Coronary artery (tissue), 2 donors: ENCODE measurements at places on chromosomes 16 and 17.

- DNase-seq: no peak
Measured at GRCh38 chr16:90053902-90054500, 23.1 kb downstream of the PRDM7 start.

DNA sequence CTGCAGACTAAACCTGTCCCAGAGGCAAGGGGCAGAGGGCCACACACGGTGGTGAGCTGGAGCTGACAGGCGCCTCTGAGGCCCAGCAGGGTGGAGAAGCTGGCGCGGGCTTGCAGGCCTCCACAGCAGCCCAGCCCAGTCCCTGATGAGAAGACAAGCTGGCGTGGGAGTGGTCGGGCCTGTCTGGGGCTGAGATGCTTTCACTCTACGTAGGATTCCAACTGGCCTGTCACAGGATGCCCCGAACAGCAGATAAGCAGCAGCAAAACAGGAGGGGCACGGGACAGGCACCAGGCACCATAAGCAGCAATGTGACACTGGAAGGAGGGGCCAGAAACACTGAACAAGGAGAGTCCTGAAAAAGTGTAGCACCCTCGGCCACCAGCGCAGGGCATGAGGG, 40.1 kb downstream of the PEMT start:
- DNase-seq: no peak

DNA sequence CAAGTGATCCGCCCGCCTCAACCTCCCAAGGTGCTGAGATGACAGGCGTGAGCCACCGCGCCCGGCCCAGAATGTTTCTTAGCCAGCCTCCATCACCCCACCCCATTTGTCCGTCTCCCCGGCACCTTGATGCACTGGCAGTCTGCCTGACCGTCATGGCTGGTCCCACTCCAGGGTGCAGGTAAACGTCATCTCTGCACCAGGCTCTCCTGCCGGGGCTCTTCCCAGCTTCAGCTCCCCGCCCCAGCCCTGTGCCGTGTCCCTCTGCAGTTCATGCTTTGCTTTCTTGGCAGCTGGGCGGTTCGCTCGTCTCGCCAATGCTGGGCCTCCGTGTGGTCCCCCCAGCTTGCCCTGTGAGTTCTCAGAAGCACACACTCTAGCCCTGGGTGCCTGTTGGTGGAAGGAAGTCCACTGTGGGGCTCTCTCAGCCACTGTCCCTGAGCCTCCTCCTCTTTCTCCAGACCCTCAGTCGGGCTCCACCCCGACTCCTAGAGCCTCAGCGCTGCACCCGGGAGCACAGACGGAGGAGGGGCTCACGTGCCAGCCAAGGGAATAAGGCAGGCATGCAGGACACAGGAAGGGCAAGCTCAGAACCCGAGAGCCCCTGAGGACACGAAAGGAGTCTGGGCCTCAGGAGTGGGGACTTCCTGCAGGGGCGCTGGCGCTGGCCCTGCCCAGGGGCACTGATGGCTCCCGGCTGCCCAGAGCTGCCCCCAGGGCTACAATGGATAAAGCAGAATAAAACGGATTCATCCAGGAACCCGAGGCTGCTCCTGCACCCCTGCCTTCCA, 12.0 kb downstream of the HS3ST6 start:
- peak; percentile 66 for DNase-seq

GRCh38 chr16:2056077-2056476, 8.3 kb downstream of the TSC2 start:
- no peak for DNase-seq

- no peak for DNase-seq
Measured at GRCh38 chr17:17313350-17313991, 10.3 kb downstream of the NT5M start.

DNA sequence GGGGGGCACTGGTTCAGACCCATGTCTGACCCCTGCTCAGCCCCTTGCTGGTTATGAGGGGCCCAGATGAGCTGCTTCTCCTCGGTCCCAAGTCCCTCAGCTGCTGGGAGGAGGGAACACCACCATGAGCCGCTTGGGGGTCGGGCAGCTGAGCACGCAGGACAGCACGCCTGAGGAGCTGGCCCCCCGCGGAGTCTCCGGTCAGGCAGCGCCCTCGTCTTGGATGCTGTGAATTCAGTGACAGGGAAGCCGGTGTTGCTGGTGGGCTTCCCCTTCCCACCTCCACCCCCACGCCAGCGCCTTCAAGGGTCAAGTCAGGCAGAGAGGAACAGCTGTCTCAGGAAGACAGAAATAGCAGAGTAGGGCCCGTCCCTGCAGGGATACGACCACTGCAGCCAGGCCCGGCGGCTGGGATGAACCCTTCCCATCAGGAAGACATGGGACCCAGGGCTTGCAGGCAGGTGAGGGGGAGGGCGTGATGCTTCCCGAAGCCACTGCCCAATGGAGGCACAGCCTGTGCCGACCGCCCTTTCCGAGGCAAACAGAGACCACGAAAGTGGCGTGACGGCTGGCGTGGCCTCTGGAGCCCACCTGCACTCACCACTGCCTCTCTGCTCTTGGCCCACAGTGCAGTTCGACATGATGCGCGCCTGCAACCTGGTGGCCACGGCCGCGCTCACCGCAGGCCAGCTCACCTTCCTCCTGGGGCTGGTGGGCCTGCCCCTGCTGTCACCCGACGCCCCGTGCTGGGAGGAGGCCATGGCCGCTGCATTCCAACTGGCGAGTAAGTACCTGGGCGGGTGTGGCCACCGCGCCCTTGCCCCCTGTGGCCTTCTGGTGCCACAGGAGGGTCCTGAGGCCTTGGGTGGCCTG, 8.1 kb downstream of the TMEM204 start:
- no peak for DNase-seq

DNA sequence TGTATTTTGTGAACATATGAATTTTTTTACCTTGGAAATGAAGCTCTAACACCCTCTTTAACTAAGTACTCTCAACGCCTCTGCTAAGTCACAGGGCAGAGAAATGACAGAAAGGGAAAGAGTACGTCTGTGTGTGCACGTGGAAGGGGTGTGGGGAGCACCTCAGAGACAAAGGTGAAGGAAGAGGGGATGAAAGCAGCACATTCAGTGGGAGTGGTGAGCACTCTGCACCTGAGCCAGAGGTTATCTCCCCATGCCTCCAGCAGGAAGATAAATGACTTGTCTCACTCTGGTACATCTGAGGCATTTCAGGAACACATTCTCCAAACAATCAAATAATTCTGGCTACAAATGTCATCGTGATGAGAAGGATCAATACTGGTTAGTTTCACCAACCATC, 15.0 kb downstream of the GNA13 start:
- no peak for DNase-seq

DNA sequence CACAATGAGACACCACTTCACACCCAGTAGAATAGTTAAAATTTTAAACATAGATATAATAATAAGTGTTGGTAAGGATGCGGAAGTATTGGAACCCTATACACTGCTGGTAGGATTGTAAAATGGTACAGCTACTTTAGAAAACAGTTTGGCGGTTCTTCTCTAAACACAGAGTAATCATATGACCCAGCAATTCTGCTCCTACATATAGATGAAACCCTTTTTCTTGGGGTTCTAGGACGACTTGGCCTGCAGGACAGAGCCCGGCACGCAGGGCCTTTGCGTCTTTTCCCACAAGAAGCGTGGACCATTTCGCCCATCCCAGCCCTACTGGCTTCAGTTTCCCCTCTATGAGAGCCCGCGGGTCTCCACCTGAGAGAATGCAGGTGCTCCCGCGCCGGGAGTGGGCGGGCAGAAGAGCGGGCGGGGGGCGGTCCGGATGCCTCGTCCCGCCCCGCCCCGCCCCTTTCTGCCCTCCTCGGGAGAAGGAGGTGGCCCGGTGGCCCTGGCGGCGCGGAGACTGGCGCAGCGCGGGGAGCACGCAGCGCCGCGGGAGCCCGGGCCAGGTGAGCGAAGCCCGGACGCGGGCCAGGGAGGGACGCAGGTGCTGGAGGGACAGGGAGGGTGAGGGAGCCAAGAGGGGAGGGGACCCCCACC, at the start of gene SDR42E2:
TSS of gene SDR42E2 (plus strand) at position 508 of the 657 bp plus-strand sequence. CDS start 3,077 bp downstream, outside the sequence.
- DNase-seq: no peak

GRCh38 chr16:67296420-67296819, 17.1 kb downstream of the PLEKHG4 start:
- no peak for DNase-seq

DNA sequence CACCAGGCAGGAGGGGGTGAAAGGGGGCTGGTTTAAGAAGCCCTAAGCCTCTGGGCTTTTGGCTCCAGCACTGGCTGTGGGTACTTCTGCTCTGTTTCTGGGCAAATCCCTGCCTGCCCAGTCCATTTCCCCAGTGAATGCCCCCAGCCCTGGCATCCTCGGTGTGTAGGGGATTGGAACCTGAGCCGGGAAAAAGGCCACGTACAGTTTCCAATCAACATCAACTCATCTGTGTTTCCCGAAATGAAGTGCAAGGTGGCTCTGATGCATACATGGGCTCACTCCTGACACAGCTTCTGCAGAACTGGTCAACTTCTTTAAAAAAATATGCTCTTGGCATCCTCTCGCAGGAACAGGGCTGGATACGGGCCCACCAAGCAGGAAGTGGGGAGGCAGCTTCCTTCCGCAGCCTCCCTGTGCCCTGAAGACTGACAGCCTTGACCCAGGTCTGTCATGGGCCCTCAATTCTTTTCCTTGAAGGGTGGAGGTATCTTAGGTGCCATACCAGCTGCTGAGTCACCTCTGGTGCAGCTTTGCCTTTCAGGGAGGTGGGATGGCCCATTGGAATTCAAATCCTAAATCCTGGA, 73.3 kb downstream of the N4BP1 start:
- DNase-seq: no peak

DNA sequence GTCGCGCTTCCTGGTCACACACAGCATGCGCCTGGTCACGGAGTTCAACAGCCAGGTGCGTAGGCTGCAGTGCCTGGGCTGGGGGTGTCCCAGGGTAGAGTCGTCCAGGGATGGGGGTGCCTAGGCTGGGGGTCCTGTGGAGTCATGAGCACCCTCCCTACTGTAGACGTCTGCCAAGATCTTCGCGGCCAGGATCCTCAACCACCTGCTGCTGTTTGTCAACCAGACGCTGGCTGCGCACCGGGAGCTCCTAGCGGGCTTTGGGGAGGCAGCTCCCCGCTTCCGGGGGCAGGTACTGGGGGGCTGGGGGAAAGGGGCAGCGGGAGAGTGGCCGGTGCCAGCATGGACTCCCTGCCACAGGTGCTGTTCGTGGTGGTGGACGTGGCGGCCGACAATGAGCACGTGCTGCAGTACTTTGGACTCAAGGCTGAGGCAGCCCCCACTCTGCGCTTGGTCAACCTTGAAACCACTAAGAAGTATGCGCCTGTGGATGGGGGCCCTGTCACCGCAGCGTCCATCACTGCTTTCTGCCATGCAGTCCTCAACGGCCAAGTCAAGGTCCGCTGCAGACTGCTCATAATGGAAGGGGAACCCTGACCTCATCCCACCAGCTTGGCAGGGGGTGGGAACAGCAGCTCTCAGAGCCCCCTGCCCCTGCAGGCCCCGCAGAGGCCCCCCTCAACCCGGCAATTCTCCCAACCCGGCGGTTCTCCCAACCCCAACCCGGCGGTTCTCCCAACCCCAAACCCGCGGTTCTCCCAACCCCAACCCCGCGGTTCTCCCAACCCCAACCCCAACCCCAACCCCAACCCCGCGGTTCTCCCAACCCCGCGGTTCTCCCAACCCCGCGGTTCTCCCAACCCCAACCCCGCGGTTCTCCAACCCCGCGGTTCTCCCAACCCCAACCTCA, 2.4 kb downstream of the PDIA2 start:
- no peak for DNase-seq
